Activated CD4-positive, alpha-beta T cell treated with anti-CD3 and anti-CD28 coated beads, Interleukin-2, amount 10 ng/mL, durations not matched to agents 7 days and 5 days (primary cell): ENCODE measurements at places on chromosomes 3 and 15.
A peak's percentile ranks its signal among the peaks of the same experiment; 100 is the strongest.

GRCh38 chr15:63593705-63594671 is 3.2 kb upstream of the FBXL22 start:
- no peak for DNase-seq

GRCh38 chr3:126558336-126559071 is at the start of gene C3orf22:
Gene C3orf22, minus strand, starts transcription at chr3:126558932. Its CDS starts 5,542 bp downstream, at chr3:126553390.
- DNase-seq = no peak

- DNase-seq = no peak
Measured at GRCh38 chr15:84625123-84625522, 24.3 kb downstream of the ZSCAN2 start.

DNA sequence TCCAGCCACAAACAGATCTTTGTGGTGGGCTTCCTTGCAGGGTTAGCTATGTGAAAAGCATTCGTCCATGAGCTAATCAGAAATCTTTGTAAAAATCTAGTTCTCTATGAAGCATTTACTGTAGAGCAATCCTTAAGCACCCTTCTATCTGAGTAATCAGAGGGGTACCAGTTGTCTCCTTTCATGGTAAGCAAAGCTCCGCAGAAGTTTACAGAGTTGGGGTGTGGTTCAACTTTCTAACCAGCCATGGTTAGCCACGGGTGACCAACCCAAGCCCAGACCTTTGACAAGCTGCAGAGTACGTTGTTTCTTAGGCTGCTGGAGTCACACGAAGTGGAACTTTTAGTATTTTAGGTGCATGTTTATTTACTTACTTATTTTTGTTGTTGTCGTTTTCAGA is 77.4 kb downstream of the FLNB start:
- DNase-seq = peak; percentile 11

- DNase-seq = no peak
Measured at GRCh38 chr3:51393564-51393963, 2.5 kb downstream of the RBM15B start.
